ENCODE measurements at places on chromosomes 5 and 9. TPM values are rescaled to one million over a fixed set of nuclear protein-coding genes. Genes with fewer than 3 reads are reported as not detected.

Gene CA9
- total RNA-seq, result 0.78 TPM

Gene ZBED3
- total RNA-seq, result 2.2 TPM

Gene DND1
- 0.31 TPM for total RNA-seq

Gene LCN9
- not detected for total RNA-seq

Gene TMEM174
- total RNA-seq, result not detected

Gene AJM1
- total RNA-seq, result 0.94 TPM

Gene CREB3
- 22.9 TPM for total RNA-seq

Gene SPATA31C1
- total RNA-seq, result not detected

Data from occipital lobe (tissue), 3 donors.